ENCODE measurements at places on chromosomes 4 and X.

GRCh38 chr4:39312816-39313215 lies 53.3 kb downstream of the RFC1 start:
- DNase-seq = no peak

DNA sequence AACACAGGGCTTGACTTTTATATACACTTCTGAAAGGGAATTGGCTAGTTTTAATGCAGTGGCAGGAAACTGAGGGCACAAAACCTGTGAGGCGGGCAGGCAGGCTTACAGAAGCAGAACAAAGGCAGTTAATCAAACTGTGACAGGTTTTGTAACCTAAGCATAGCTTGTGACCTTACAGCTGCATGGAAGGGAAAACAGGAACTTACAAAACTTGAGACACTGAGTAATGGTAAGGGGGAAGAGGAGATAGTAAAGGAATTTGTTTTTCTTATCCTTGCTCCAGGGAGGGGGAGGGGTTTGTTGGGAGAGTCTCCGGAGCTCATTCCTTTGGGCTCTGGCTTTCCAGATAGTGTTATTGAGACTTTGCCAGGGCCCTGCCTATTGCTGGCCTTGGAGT lies 55.6 kb downstream of the SLITRK4 start:
- DNase-seq = no peak

GRCh38 chr4:75179510-75179909 lies 246.6 kb downstream of the PARM1 start:
- DNase-seq = no peak

- DNase-seq = no peak
Observed at GRCh38 chrX:116282751-116283150, 112.2 kb downstream of the AGTR2 start.

- DNase-seq = peak; percentile 79
Observed at GRCh38 chrX:67604979-67605703, 61.3 kb downstream of the AR start.

- DNase-seq = no peak
Observed at GRCh38 chr4:61841714-61842113, 641.6 kb downstream of the ADGRL3 start.

- DNase-seq = peak; percentile 4
Observed at GRCh38 chrX:96407072-96407471, 277.6 kb upstream of the DIAPH2 start.

GRCh38 chr4:100555611-100556337 lies 38.0 kb upstream of the EMCN start:
- DNase-seq = no peak

DNA sequence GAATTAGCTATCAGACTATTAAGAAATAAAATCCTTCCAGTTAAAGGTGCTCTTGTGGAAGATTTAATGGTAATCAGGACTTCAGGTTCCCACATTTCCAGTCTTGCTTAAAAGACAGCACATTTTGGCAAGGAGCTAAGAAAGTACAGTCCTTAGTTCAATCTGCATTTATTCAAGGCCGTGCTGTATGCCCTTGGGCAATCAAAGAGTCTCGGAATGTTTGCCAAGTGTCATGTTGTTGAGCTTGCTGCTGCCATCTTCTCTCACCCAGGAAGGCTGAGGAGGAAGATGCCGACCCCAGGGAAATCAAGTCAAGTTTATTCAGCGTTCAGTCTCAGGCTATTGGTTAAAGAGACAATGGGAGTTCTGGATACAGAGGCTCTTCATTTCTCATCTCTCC lies 388.1 kb upstream of the IGFBP7 start:
- no peak for DNase-seq

GRCh38 chr4:124055896-124056295 lies 656.6 kb downstream of the ANKRD50 start:
- no peak for DNase-seq

DNA sequence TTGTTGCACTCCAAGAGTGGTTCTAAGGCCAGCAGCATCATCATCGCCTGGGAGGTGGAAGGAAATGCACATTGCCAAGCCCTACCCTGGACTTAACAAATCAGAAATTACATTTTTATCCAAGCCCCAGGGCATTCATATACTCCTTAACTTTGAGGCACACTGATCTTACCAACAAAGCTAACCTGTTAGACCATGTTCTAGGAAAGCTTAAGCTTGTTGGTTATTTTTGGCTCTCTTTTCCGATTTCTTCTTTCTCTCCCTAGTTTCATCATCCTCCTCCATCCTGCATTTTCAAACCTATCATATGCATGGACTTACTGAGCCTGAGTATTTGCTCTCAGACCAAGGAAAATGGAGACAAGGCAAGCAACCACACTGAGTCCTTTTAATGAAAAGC lies 133.4 kb downstream of the OPHN1 start:
- no peak for DNase-seq

- DNase-seq = no peak
Observed at GRCh38 chr4:10336471-10336870, 120.8 kb downstream of the ZNF518B start.

DNA sequence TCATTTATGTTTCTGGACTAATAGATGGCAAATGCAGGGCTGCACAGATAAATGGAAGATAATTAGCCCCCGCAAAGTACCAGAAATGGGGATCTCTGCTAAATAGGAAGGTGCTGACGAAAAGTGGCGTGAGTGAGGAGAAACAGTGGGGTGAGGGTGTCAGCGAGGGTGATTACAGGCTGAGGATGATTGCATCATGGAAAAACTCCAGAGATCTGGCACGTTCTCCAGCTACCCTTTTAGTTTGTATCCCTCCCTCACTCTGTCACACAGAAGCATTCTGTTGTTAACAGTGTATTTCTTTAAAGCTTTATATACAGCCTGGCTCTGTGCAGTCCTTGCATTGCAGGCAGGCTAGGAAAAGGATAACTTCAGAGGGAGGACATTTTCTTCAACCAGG lies 309.6 kb upstream of the DDX53 start:
- no peak for DNase-seq

DNA sequence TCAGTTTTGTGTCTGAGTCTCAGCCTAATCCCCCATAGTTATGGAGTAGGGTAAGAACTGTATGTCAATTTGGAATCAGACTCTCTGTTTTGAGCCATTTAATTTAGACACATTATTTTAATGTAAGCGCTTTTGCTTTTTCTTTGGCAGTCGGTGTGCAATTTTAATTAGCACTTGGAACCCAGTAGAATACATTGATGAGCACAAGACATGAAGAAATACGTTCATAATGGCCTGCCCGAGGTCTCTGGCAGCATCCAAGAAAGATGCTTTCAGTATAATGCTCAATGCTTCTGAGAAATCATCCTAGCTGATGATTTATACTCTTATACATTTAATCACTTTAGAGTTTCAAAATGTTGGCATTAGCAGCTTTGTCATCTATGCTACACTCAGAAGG lies 8.9 kb upstream of the TAPT1 start:
- no peak for DNase-seq

DNA sequence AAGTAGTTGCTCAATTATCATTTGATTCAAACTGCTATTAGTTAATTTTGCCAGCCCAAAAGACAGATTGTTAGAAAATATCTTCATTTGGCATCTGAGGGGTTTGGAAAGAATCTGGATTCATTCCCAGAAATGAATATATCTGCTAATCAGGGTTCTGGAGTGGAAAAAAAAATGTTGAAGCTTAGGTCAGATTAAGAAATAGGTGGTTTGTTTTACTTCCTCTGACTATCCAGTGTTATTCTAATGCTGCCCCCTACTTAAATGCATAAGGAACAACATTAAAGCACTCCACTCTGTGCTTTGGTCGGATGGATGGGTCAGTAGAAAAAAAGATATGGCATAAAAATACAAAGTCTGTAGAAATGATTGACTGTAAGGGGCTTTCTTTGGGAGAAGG lies 89.0 kb downstream of the LUZP4 start:
- peak; percentile 22 for DNase-seq

DNA sequence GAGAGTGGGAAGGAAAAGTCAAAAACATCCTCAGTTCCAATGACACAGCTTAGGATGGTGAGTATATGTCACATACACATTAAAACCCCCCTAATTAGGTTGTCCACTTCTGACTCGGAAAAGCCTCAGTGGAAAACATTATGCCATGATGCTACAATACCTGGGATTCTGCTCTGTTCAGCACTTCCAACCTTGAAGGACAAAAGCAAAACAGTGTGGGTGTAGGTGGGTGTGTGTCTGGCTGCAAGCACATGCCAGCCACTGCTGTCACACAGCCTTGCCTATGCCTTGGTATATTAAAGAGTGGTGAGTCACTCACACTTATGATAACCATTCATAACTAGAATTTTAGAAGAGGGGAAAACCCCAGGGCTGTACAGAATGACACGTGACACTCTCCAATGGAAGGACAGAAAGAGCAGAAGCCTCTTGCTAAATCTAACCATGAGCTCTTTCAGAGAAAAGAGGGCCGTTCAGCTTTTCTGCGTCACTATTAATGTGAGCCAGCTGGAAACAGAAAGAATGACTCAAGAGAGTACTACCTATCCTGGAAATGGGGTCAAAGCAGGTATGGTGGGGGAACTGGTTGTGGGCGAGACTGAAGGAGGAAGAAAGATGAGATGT lies 159.6 kb downstream of the TET2 start:
- no peak for DNase-seq

DNA sequence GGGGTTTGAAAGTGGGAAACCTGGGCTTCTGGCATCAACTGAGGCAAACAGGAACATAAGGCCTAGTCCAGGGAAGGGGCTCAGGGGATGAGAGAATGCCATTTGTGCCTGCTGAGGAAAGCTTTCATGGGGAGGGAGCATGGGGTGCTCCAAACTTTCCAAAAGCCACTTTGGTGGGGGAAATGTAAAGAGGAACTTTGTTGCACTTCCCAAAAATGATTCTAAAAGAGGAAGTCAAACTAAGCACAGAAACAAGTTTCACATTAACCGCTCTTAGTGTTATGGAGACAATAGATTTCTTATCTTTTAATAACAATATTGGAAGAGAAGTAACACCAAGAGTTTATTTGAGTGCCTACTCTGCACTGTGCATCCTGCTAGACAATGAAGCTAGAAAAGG lies 32.3 kb downstream of the GAB3 start:
- DNase-seq = no peak

GRCh38 chr4:17681281-17682221 lies 67.1 kb downstream of the MED28 start:
- DNase-seq = no peak

DNA sequence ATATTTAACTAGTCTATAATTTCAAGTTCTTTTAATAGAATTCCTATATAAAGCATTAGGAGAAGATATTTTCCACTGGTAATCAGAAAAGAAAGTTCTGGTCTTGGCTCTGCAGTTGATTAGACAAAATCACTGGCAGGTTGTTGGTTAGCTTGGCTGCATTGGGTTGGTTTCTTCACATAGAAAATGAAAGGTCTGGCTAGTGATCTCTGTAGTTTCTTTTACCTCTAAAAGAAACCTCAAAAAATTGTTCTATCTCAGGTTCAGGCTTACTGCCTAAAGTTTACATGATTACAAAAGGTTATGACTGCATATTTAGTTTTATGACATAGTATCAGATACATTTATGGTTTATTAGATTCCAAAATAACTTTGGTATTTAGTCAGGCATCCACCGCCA lies 95.8 kb upstream of the NAP1L5 start:
- DNase-seq = no peak

GRCh38 chrX:8988446-8988845 lies 45.5 kb downstream of the FAM9B start:
- DNase-seq = no peak

- no peak for DNase-seq
Observed at GRCh38 chr4:25001509-25001908, 29.2 kb downstream of the LGI2 start.

- DNase-seq = no peak
Observed at GRCh38 chrX:45379236-45379635, 178.6 kb upstream of the DIPK2B start.

GRCh38 chr4:172802032-172802431 lies 366.6 kb upstream of the GALNT7 start:
- no peak for DNase-seq

DNA sequence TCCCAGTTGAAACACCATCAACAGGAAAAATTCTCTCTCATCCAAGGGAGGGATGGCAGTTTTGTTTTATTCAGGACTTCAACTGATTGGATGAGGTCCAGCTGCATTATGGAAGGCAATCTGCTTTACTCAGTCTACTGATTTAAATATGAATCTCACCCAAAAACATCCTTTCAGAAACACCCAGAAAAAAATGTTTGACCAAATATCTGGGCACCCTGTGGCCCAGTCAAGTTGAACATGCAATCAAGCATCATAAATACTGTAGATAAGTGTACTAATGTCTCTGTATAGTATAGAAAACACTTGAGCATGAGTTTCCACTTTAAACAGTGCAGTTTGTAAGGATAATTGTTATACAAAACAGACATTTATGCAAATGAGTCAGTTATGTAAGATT lies 753.2 kb downstream of the ARAP2 start:
- no peak for DNase-seq

DNA sequence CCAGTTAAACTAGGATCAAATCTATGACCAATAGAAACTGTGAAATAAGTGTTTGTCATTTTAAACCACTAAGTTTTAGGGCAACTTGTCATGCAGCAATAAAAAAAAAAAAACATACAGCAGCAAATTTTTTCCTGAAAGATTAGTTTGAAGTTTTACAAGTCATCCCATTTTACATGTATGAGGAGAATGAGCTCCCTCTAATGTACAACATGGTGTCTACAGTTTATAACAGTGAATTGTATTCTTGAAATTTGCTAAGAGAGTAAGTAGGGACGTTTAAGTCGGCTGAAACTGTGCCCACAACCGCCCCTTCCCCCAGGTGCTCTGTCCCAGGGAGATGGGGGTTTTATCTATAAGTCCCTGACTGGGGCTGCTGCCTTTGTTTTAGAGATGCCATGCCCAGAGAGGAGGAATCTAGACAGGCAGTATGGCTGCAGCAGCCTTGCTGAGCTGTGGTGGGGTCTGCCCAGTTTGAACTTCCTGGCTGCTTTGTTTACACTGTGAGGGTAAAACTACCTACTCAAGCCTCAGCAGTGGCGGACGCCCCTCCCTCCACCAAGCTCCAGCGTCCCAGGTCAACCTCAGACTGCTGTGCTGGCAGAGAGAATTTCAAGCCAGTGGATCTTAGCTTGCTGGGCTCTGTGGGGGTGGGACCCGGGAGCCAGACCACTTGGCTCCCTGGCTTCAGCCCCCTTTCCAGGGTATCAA lies 499.3 kb upstream of the CT83 start:
- DNase-seq = peak; percentile 21

DNA sequence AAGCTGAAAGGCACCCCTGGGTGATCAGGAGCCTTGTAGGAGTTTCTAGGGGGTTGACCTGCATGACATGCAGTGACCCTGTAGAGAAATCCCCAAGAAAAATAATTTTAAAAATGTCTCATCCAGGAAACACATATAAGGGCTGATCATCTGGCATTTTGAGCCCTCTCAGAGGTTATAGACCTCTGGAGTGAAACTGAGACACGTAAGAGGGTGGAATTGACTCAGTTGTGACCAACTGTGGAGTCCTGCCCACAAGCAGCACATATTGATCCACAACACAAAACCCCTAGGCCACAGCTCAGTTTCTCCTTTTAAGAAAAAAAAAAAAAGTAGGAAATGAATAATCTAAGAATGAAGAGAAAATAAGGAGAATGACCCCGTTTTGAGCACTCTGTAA lies 32.5 kb upstream of the MTMR8 start:
- DNase-seq = no peak

DNA sequence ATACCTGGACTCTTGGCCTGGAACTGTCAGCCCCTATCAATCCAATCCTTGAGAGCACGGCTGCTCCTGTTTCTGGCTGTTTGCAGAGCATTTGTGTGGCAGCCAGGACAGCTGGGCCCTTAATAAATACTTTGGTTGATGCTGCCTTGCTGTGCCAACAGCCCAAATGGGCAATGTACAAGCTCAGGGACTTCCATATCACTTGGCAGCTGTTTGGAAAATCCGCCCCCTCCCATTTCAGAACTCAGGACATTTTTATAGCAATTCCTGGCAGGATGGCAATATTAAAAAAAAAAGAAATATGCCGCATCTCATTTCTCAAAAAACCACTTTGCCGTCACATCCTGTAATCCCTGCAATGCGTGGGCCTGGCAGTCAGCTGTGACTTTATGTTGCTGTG lies 218.9 kb downstream of the HS3ST1 start:
- no peak for DNase-seq
